Stimulated activated naive CD4-positive, alpha-beta T cell treated with Interleukin-2 at 50 U/mL for 16 hours (primary cell): ENCODE measurements at places on chromosomes 13 and 19.

GRCh38 chr19:10850631-10851030, 2.4 kb downstream of the C19orf38 start:
- DNase-seq, result no peak

- DNase-seq, result peak; percentile 24
These were observed 58.0 kb upstream of the CYSLTR2 start for GRCh38 chr13:48595431-48596429.

GRCh38 chr19:44737238-44738071, 11.1 kb upstream of the BCL3 start:
- no peak for DNase-seq

GRCh38 chr13:20058476-20058875, 99.9 kb downstream of the ZMYM2 start:
- DNase-seq, result no peak

- DNase-seq, result no peak
These were observed 7.9 kb upstream of the C13orf46 start for GRCh38 chr13:113981611-113982295.

- no peak for DNase-seq
These were observed 33.9 kb upstream of the CEACAM8 start for GRCh38 chr19:42628411-42629140.

DNA sequence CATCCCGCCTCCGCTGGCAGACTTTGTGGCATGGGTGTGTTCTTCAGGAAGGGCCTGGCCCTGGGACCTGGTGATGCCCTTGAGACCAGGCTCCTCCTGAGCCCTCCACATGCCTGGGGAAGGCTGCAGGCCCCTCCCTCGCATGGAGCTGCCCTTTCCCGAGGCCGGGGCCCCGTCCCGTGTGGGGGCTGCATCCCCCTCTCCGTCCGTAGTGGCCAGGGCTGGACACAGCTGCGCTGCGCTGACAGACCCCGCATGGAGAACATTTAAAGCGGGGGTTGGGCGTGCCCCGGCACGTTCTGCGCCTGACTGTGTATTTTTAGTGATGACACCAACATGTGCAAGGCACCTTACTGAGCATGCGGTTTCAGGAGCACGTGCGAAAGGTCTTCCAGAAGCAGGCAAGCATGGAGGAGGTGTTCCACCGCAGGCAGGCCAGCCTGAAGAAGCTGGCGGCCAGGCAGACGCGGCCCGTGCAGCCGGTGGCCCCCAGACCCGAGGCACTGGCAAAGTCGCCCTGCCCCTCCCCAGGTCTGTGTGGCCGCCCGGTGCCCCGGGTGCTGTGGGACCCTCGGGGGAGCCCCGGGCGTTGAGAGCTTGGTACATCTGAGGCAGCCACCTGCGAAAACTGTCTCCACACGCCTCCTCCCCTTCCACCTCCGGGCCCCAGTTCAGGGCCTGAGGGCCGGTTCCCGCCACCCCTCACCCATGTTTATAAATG, 28.8 kb upstream of the F7 start:
- DNase-seq, result no peak

- peak; percentile 8 for DNase-seq
These were observed 6.3 kb upstream of the MRPS31 start for GRCh38 chr13:40777166-40777808.

DNA sequence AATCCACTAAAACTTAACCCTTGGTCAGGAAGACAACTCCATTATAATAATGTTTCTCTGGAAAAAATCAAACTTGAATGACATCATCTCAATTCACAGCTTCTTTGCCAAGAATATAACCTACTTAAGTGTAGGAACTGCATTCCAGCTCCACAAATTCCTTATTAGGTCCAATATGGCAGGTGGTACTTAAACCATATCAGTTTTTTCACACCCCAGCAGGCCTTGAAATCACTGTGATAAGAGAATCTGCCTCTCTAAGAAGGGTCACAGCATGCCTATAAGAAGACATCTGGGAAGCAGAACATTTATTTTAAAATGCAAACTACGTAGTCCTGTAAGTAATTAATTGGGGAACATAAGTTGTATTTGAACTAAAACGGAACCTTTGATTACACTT, 687.8 kb downstream of the DIAPH3 start:
- no peak for DNase-seq

GRCh38 chr13:20232556-20233277, 598 bp upstream of the GJB6 start:
- no peak for DNase-seq

DNA sequence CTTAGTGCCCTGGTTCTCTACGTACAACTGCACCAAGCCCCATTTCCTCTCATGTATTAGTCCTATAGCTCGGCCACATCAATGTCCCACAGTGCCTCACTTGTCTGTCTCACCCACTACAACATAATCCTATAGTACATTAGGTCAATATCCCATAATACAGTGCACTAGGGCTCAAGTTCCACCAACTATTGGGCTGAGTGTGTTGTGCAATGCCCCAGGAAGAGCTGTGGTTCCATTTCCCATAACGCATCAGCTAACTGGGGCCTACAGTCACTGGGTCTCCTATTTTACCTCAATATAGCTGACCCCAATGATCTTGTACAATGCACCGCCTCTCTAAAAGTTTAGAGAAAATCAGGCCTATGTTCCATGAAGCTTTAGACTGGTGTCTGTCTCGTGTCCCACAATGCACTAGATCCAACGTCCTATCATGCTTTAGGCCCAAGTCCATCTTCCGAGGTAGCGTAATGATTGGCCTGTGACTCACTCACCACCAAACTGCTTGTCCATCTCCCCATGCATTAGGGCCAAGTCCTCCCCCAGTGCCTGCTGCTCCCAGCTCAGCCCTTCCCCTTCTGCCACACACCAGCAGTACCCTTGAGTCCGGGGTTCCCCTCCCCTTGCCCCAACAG, 21.8 kb downstream of the TSKS start:
- no peak for DNase-seq

DNA sequence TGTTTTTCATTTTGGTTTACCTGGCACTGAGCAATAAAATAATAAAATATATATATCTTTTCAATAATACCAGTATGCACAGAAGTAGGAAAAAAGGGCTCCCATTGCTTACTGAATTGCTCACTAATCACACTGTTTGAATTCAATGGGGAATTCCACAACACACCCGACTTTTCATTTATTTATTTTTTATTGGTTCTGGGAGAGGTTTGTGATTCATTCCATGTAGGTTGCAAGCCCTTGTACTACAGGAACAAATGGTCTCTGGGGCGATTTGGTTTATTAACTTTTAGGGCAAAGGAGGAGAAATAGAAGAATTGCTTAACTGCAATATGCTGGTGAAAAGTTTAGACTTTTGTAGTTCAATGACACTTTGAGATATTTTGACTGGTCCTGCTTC, 207.4 kb downstream of the DCT start:
- DNase-seq, result no peak

GRCh38 chr19:7242601-7243258, 51.5 kb downstream of the INSR start:
- no peak for DNase-seq
